ENCODE measurements at places on chromosomes 6 and 20.

- no peak for DNase-seq
These were observed 4.8 kb downstream of the DPPA5 start for GRCh38 chr6:73349311-73349710.

DNA sequence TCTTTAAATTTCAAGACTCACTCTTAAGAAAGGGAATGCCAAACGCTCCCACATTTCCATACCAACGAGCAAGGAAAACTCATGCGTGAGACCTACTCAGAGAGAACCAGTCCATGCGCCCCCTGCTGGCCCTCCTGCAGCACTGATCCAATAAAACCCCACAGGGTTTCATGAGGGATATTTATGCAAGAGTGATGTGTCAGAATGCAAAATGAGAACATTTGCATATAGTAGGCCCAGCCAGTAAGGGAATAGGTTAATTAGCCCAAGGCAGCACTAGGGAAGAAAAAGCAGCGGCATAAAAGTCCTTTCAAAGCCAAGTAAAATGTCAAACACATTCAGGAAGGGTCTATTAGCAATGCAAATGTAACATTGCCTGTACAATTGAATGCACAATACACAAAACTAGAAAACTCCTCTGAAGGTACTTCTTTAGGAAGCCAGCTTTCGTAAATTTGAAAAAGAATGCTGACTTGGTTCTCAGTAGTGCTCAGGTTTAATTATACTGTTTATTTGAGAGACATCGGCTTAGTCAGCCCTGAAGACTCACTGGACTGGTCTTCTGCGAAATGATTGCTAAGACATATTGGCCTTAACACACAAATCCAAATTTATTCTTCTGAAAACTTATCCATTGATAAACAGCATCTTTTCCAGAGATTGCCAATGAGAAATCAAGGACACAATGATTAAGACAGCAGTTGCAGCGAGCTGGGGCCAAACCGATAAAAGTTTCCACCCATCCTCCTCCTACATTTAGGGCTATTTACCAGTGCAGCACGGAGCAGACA lies 93.2 kb downstream of the GMPR start:
- no peak for DNase-seq

DNA sequence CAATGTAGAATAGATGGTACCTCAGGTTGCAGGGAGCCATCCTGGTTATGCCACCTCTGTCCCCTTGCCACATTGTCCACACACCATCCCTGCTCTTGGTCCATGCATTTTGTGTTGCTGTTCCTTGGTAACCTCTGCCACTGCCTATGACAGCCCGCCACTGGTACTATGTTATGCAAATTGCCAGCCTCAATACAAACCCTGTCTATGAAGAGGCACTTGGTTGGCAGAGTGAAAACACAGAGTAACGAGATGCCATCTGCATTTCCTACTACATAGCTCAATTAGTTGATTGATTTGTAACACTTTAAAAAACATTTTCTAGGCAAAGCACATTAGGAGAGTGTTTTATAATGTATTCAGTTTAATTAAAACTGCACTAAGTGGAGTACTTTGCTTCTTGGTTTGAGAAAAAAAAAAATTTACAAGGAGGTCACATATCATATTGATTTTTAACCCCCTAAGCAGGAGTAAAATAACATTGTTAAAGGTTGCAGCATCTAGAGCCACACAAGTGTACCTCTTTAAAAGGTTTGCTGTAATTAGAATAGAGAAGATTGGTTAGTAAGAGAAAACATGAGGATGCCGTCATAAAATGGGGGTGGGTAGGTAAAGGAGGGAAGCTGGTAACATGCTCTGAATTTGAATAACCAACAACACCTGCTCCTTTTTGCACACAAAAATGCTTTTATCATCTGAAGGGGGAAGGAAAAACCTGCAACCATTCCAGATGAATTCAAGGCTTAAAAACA lies 817.1 kb downstream of the KIF16B start:
- peak; percentile 51 for DNase-seq

GRCh38 chr6:138535728-138536455 lies 36.6 kb upstream of the NHSL1 start:
- DNase-seq: no peak

- DNase-seq: no peak
These were observed 126.3 kb upstream of the PCSK2 start for GRCh38 chr20:17100506-17100905.

DNA sequence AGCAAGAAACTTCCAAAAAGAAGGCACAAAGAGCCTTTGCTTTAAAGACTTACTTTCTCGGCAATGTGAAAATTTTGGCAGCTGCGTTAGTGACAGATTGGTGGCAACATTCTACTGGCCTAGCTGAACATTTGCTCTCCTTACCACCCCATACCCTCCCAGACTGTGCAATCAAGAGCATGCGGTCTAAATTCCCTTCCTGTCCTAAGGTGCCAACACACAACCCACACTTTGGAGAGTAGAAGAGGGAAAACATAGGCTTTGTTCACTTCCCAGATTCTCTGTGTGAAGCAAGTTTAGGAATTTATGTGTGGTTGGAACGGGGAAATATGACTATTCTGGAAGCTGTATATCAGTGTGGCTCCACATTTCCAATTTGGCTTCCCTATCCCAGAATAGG lies 29.8 kb upstream of the NEDD9 start:
- no peak for DNase-seq

DNA sequence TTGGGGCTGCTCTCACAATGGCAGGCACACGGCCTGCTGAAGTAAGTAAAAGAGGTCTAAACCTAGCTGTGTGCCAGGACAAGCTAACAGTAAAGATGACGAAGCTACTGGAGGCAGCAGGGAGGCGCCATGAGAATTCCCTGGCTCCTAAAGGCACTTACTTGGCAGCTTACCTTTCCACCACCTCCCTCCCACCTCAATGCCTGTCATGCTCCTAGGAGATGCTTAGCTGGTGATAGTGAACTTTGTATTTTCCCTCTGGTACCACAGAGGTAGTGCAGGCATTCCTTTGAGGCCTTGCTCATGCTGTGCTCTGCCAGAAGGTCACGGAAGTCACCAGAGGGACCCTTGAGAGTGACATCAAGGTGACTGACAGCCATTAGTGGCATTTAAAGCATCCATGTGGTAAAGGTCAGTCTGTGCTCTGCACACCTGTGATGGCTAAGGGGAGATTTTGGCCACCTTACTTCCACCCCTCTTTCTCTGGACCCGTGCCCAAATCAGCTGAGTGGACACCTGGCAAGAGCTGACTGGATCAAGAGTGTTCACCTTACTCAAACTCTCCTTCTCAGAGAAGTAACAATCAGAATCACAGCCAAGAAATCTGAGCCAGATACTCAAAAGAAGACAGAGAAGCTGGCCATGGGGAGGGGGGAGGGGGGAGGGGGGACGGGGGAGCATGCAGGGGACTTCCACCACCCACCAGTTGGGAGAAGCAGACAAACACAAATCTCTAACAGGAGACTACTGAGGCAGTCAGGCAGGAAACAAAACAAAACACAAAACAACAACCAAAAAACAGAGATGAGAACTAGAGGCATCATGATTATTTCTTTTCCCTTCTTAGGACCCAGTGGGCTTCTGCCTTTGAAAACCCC lies 2.9 kb downstream of the FKBP1A start:
- no peak for DNase-seq

GRCh38 chr20:37727957-37728634 lies 34.3 kb downstream of the CTNNBL1 start:
- no peak for DNase-seq

DNA sequence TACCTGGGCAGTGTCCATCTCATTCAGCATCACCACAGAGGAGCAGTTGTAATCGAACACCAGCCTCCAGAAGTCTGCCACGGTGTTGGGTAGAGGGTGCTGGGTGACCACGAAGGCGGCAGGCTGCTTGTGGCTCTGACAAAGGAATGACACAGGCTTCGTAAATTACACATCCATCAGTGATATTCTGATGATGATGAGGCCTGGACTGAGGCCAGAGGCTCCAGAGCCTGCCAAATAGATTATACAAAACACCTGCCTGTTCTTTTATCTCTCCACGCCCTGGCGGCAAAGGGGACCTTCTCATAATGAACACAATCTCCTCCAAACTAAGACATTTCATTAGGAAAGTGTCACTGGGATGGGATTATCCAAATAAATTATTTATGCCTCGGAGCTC lies 480.2 kb upstream of the CHD6 start:
- DNase-seq: peak; percentile 89

- no peak for DNase-seq
These were observed 212.3 kb upstream of the TBX18 start for GRCh38 chr6:84976526-84977362.

DNA sequence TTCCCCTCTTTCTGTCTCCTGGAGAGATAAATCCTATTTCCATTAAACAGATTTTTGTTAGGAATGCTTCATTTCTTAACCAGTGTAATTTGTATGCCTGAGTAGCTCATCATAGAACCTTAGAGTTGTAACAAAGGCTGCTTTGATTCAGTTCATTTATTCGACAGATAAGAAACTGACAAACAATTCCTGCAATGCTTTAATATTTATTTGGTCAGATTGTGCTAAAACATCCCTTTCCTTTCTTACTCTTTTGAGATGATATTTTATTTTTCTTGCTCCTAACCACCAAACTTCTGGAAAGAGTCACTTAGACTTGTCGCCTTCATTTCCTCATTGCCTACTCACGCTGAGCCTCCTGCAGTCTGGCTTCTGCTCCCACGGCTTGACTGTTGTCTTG lies 89.0 kb upstream of the SUPT3H start:
- DNase-seq: no peak

GRCh38 chr20:15700147-15700765 lies 873.0 kb downstream of the KIF16B start:
- DNase-seq: no peak

DNA sequence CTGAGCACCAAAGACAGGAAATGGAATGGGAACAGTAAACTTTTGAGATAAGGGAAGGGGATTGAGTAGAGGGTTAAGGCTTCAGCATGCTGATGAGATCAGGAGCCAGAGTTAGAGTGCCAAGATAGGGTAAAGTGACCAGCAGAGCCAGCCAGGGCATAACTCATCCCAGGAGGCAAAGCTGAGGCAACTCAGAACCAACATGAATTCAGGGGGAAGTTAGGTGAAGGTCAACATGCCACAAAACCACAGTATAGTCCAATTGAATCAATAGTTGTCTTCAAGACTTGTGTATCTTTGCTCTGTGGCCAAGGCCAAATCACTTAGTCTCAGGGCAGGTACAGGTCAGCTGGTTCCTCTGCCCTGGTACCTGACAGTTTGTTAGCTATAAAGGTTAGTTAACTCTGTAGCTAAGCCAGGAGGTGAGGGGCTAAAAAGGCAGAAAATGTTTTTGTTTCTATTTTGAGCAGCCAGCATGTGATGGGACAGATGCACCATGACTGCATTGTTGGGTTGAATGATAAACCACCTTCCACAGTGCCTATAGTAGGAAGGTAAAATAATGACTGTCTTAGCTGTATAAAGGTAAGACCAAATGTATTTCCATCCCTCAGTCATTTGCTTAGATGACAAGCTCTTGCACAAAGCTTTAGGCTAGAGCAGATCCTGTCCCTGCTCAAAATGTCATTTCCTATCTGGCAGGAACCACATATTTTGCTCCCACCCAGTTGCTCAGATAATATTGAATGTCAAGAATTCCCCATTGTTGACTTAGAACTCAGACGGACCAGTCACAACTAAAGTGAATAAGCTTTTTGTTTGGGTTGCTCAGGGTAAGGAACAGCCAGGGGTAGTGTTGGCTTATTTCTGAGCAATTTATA lies 15.8 kb downstream of the RNF8 start:
- no peak for DNase-seq

DNA sequence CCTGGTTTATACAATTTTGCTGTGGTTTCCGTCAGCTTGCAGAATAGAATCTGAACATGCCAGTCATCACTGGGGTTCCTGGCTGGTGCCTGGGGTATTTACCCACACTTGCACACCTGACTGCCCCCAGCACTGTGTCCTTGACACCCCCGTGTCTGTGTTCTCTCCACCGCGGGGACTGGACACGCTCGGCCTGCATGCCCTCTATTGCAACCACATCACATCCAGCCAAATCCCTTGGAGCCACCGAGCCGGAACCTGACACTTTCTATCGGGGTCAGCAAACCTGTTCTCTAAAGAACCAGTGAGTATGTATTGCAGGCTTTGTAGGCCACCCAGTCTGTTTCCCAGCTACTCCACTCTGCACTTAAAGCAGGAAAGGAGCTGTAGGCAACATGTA lies 527.5 kb downstream of the PRKN start:
- no peak for DNase-seq

DNA sequence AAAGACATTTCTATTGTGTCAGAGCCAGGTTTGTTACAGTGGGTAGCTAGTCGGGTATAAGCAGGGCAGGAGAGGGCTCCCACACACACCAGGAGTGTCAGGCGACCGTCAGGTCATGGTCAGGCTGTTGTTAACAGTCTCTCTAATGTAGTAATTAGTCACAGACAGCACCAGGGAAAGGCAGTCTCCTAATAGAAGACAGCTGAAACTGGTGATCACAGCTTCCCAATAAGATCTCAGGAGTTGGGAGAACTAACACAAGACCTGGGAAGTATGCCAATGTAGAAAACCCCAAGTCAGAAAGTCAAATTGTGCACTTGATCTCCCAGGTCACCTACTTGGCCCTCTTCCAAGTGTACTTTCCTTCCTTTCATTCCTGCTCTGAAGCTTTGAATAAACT lies 53.0 kb upstream of the GPR6 start:
- no peak for DNase-seq

DNA sequence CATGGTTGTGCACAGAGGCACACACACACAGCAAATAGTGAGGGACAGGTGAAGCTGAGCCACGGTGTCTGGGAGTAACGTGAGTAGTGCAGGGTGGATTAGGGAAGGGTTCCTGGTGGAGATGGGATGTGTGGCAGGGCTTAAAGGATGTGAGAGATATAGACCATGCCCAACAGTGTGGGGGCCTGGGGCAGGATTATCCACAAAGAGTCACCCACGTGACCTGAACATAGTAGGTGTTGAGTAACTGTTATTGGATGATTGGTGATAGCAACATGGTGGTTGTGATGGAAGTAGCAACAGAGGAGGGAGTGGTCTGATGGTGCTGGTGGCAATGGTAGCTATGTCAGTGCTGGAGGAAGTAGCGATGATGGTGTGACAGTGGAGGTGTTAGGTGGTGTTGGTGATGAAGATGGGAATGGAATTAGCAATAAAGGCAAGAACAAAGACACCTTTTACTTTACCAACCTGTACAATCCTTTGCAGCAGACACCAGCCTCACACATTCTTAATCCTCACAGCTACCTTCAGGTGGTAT lies 135.1 kb downstream of the MRPL14 start:
- no peak for DNase-seq

GRCh38 chr6:2635911-2636310 lies 114.8 kb downstream of the MYLK4 start:
- DNase-seq: no peak

DNA sequence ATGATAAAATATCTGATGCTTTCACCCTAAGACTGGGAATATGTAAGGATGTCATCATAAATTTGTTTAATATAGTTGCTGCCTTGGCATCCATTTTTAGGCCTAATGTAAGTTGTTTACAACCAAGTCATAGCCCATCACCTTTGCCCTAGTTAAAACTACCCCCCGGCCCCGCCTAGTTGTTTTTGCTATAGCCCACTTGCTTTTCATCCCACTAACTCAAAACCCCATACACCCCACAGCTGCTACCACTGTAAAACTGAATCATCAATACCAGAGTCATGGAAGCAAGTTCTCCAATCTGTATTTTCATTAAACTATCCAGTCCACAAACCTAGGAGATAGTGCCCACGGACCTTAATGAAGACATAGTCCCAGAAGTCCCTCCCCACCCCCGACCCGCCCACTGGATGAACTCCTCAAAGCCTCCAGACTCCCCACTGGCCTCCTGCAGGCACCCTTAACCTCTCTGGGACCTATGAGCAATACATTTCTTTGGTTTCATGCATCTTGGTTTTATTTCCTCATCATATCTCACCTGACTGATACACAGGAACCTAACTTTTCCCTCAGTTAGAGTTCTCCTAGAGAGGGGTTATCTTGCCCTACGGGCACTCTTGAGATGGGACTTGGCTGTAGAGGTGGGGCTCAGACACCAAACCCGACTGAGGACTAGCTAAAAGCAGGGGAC lies 12.5 kb upstream of the ZDHHC14 start:
- no peak for DNase-seq
